ENCODE measurements at places on chromosomes 5 and 9. TPM values are rescaled to one million over a fixed set of nuclear protein-coding genes. Genes with fewer than 3 reads are reported as not detected.

Gene TMC1
- not detected for total RNA-seq

Gene C5orf58
- not detected for total RNA-seq

Gene PCDHGA3
- total RNA-seq: 2.8 TPM

Gene CTXN3
- total RNA-seq: not detected

Gene PCDHA4
- total RNA-seq: 0.20 TPM

Gene TAF11L8
- not detected for total RNA-seq

Gene NUTM2F
- total RNA-seq: not detected

Gene PDCD1LG2
- 2.5 TPM for total RNA-seq

Gene SPATA31D4
- not detected for total RNA-seq

Gene LTC4S
- 6.0 TPM for total RNA-seq

Gene ANKRD55
- not detected for total RNA-seq

Gene COL23A1
- 0.62 TPM for total RNA-seq

Gene TEX48
- total RNA-seq: not detected

Gene TGFBI
- total RNA-seq: 41.4 TPM

Gene ACTBL2
- total RNA-seq: not detected

Gene BTNL8
- total RNA-seq: 0.22 TPM

All from gastrocnemius medialis (tissue), 4 donors.